GM03348 (cell line): ENCODE measurements at places on chromosomes 11 and 22.

GRCh38 chr11:132032555-132032954 is 662.1 kb downstream of the NTM start:
- DNase-seq = peak; percentile 33

DNA sequence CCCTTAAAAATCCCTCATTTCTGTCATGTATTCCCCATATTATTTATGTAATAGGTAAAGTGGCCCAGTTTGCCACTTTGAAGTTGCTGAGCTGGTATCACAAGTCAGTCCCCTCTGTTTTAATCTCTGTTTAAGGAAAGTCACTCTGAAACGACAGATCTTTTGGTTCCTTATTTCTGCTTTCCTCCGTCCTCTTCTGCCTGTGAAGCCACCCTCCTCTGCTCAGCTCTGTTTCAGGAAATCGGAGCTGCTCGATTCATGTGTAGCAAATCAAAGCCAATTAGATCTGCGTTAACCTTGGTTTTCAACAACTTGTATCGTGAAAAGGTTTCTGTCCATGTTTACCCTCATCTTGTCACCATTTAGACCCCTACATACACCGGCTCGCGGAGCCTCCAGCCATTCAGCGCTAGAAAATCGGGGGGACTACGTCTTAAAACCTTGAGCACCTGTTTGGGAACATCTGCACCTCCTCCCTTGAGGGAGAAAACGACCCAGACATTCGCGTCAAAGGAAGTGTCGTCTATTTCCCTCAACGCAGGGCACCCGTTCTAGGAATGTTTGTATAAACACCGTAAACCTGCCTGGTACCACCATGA is 576 bp upstream of the SC5D start:
- no peak for DNase-seq

DNA sequence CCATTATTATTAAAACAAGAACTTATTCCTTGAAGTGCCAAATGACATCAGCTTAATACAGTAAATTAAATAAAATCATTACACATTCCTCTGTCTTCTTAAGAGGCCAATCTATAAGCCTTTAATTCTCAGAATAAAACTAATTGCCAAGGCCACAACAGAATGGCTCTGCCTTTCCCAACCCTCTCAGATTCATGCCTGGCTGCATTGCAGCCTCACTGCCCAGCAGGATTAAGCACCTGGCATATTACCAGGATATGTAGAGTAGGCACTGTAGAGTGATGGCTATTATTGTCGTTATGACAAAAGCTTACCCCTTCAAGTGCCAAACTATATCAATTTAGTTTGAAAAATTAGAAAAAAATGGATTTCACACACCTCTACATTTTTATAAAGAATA is 9.4 kb upstream of the CALCA start:
- DNase-seq = no peak

DNA sequence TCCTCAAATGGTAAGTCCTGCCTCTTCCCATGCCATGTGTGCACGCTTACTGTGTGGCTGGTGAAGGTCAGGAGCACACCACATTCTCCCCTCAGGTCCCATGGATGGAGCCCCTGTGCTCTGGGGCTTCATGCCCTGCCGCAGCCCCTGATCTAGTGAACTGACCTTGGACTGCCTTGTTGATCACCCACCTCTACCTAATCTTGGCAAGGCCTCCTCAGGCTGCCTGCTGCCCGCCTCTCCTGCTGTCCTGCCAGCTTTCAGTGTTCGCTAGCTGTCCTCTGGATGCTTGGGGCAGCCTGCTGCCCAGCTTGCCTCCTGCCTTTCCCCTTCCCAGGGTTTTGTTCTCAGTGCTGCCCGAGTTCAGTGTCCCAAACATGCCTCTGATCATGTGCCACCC is 38.1 kb downstream of the CABIN1 start:
- DNase-seq = no peak

DNA sequence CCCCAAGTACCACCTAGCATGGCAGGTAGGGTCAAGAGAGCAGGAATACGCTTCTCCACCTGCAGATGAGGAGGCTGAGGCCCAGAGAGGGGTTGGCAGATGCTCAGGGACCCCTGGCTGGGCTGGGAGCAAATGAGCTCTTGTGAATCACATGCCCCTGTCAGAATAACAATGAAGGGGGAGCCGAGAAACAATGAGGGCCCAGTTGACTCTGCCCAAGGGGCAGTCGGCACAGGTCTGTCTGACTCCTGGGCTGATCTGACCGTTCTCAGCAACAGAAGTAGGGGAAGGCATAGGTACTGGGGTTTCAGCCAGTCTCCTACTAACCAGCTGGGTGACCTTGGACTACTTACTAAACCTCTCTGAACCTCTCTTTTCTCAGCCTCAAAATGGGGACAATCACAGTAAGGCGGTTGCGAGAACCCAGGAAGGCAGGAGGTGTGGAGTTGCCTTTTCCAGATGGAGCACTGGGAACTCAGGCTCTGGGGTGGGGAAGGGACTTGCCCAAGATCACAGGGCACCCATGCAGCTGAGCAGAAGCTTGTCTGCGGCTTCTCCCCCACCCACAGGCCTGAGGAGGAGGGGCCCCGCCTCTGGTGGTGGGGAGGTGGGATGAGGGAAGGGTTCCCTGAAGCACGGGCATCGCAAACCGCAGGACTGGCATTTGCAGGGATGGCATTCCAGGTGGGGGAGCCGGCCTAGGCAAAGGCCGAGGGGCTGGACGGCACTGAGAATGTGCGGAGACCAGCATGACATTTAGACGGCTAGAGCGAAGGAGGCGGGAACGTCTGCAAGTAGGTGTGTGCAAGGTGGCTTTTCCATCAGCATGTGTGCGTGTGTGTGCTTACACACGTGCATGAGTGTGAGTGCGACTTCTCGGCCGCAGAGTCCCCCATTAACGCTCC is 163.0 kb downstream of the MN1 start:
- DNase-seq = no peak

DNA sequence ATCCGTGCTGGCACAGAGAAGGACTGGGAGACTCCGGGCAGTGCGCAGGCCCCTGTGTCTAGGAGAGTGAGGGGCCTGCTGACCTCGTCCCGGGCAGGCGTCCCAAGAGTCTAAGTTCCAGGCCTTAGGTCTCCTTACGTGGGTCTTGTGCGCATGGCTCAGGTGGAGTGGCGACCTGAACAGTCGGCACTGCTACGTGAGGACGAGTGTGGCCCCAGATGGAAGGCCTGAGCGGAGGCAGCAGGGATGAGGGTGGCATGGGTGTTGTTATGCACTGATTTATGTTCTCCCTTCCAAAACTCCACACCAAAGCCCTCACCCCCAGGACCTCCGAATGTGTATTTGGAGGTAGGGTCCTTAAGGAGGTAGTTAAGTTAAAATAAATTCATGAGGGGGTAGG is 20.7 kb upstream of the SEPTIN5 start:
- DNase-seq = no peak

DNA sequence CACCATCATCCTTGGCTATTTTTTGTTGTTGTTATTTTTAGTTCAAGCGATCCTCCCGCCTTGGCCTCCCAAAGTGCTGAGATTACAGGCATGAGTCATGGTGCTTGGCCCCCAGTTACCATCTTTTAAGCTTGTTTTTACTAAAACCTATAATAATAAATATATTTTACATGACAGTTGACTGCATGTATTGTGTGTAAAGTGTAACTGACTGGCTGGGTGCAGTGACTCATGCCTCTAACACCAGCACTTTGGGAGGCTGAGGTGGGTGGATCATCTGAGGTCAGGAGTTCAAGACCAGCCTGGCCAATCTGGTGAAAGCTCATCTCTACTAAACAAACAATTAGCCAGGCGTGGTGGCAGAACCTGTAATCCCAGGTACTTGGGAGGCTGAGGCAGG is 386.2 kb downstream of the TENM4 start:
- DNase-seq = no peak

GRCh38 chr11:73734993-73735392 is 25.9 kb downstream of the RAB6A start:
- DNase-seq = peak; percentile 67

DNA sequence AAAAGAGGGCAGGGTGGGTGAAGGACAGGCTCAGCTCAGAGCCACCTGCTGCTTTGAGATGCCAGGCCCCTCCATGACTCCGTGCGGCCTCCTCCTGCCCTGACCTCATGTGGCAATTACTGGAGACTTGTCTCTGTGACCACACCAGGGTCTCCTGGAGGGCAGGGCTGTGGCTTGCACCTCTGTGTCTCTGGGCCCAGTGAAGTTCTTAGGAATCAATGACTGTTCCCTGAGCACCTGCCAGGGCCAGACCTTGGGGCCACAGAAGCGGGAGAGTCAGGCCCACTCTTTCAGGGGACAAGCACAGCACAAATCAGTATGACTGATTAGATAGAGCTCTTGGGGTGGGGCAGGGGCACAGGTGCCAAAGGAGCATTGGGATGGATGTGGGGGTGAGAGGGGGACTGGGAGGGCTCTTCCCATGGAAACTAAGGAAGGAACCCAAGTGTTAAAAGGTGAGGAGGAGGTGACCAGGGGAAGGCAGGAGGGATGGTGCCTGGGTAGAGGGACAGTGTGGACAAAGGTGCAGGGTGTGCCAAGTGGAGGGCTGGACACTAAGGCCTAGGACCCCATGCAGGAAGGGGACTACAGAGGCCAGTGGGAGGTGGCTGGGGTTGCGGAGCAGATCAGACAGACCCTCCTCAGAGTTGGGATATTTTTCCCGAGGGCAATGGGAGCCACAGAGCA is 77.3 kb upstream of the SHISAL1 start:
- no peak for DNase-seq

DNA sequence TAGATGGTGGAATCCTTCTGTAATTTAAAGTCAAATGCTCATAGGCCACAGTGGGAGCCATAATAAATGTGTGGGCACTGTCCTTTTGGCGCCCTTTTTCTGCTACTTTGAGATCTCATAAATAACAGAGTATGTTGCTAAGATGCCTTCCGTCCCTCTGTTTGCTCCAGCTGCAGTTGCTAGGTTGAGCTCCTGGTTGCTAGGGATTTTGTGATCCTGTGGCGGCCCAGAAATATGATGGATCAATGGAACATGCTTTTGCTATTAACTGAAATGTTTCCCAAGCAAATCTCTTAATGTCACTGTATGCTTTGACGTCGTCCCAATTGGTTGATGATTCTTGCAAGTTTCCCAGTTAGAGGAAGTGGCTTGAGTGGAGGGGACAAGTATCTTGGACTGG is 53.5 kb downstream of the MYO18B start:
- DNase-seq = no peak

- DNase-seq = no peak
Observed at GRCh38 chr22:23750367-23750713, 572 bp downstream of the ZNF70 start.

DNA sequence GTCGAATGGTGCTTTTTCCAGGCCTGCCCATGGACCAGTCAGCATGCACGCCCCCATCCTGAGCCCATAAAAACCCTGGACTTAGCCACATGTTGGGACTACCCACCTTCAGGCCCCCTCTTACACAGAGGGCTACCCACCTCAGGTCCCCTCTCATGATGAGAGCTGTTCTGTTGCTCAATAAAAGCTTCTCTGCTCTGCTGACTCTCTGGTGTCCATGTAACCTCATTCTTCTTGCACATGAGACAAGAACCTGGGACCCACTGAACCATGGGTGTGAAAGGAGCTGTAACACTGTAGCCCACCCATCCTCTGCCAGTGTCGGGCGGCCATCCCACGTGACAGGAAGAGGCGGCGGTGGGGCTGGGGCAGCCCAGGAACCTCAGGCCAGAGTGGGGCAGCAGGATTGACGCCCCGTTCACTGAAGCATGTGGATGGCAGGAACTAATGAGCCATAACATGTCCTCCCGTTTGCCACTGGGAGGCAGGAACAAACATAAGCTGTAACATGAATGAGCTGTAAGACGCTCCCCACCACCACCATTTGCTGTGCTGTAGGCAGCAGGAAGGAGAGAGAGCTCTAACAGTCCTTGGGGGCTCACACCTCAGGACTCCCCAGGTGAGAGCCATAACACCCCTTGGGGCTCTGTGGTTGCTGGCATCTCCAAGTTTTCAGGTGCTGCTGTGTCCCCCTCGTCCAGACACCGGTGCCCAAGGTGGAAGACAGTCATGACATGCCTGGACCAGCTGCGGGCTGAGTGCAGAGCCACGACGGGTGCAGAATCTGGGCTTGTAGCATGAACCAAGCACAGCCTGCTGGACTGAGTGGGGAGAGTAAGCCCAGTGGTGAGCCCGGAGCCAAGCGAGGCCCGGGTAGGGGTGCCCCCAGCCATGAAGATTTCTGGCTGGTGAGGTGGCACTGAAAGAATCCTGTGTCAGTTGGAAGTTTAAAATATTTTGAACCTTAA is 69.4 kb downstream of the MCHR1 start:
- no peak for DNase-seq

GRCh38 chr11:74941492-74941891 is 7.4 kb downstream of the XRRA1 start:
- no peak for DNase-seq

DNA sequence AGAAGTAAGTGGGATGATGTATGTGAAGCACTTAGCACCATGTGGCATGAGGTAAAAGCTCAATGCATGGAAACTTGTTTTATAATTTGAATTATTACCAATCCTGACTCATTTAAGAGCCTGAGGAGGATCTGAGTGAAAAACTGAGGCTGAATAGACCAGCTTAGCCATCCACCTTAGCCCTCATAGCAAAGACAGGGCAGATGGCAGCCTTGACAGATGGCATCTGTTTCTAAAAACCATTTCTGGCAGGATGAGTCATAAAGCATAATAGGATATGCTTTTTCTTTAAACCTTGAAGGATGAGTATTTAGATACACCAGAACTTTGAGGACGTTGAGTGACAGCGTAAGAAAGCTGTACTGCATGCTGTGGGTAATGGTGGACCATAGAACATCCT is 61.0 kb upstream of the NAV2 start:
- no peak for DNase-seq

DNA sequence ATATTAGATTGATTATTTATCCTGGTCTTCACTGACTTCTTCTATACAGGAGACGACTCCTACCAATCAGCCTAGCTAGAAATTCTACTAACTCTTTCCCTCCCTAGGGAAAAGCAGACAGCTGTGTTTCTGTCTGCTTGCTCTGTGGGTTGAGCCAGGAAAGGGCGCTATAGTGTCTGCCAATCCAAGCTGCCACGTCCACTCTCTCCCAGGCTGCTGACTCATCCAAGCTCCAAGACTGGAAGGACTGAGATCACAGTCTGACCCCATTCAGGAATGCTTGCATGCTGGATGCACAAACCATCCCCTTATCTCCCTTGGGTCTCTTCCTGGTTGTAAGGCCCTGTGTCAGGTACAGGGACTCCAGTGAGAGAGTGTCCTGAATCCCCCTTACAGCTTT is 955.6 kb downstream of the OPCML start:
- peak; percentile 86 for DNase-seq

- DNase-seq = no peak
Observed at GRCh38 chr22:16956290-16956689, 51.7 kb downstream of the GAB4 start.

- no peak for DNase-seq
Observed at GRCh38 chr11:18173225-18173866, 709 bp downstream of the MRGPRX4 start.

DNA sequence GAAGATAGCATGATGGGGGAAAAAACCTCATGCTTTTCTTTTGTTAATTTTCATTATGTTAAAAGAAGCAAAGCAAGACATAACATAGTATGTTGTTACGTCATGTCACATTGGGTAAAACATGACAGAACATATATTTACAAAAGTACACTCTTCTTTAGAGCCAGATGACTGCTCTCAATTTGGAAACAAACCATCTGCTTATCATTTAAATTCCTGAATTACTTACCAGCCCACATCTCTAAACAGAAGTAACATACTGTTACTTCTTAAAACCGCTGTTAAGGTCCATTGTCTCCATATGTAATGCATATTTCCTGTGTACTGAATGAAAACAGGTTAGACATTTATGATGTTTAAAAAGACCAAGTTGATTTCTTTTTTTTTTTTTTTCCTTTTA is 100.0 kb downstream of the TMEM135 start:
- peak; percentile 4 for DNase-seq
